Mucosa of descending colon (tissue), 3 donors: ENCODE measurements at places on chromosomes 1 and 21. TPM values are rescaled to one million over a fixed set of nuclear protein-coding genes. Genes with fewer than 3 reads are reported as not detected.

DNA sequence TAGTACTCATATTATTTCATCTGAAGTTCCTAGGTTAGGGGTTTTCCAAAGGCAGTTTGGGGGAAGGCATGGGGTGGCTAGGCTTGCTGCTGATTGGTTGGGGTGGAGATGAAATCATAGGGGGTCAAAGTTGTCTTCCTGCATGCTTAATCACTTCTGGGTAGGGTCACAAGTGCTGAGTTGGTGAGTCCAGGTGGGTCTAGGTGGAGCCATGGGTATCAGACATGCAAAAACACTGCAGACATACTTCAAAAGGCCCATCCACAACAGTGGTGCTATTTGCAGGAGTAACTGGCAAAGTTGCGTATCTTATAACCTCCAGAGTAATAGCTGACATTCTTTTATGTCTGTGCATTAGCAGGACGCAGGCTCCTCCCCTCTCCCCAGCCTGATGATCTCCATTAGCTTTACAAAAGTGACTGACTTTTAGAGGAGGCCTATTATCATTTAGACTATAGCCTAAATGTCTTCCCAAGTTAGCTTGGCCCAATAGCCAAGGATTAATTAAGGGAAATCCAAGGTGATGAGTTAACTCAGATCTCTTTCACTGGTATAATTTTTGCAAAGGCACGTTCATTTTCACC, 374.4 kb upstream of the PRMT6 start:
- DNase-seq = no peak

DNA sequence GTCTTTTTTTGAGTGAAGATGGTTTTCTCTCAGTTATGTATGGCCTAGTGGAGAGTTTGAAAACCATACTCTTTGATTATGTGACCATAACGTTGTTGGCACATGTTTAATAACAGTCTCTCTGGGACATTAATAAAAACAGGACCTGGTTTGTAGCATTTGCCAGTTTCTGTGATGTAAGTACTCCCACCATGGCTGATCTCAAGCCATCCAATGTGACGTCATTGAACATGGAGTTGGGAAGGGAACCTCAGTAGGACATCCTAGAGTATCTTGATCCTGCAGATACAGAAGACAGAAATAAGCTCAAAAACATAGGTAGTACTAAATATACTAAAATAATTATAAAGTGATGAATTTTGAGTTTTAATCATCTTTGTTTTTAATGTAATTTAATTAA, 107.0 kb downstream of the ACTL8 start:
- no peak for DNase-seq

- no peak for DNase-seq
These were observed 30.6 kb upstream of the USP24 start for GRCh38 chr1:55245781-55246180.

DNA sequence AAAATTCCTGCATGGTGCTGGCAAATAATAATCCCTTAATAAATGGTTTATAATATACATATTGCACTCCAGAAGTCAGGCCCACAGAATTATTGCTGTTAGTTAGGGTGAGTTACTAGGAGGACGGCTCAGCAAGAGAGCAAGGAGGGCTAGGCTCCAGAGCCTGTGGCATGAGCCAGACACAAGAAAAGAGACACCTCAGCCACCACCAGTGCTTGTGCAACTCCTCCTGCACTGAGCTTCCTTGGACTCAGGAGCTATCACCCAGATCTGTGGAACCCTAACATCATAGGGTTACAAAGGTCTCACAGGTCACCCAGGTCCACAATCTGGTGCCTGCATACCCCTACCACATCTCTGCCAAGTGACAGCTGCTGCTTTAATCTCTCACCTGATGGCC, 12.8 kb upstream of the LRRC8D start:
- DNase-seq = no peak

- DNase-seq = peak; percentile 31
These were observed 7.0 kb downstream of the KRTAP10-8 start for GRCh38 chr21:44618909-44619308.

GRCh38 chr1:23018661-23019093, 591 bp upstream of the KDM1A start:
- peak; percentile 25 for DNase-seq

DNA sequence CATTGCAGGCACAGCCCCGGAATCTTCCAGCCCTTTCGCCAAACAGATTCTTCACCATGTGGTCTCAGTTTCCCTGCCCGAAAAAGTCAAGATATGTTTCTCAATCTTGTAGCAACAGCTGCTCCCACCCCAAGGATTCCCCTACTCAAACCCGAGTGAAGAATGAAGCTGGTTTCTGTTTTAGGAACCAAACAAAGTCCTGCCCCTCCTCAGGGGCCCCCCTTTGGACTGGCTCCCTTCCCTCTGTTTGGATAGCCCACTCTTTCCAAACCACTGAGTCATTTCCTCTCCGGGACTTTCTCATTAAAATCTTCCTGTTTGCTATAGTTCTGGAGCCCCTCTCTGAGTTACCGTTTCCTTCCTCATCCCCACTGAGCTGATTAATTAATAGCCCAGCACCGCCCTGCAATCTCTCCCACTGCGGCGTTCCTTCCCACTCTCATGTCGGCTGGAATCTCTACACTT, 100.9 kb downstream of the TSEN15 start:
- DNase-seq = peak; percentile 26

- DNase-seq = no peak
These were observed 239.4 kb upstream of the POU3F1 start for GRCh38 chr1:38285807-38286530.

GRCh38 chr1:205792961-205793673, 17.8 kb upstream of the RAB29 start:
- no peak for DNase-seq

Gene PLA2G2A
- total RNA-seq = 34.8 TPM

Gene ACOT11
- 122 TPM for total RNA-seq

Gene TMED5
- 45.1 TPM for total RNA-seq
